Calu3 (cell line): ENCODE measurements at places on chromosomes 13 and 19. TPM values are rescaled to one million over a fixed set of nuclear protein-coding genes. Genes with fewer than 3 reads are reported as not detected.

The GPC5 gene
- total RNA-seq, result not detected in 2 replicates

The OR10H1 gene
- 4.4 and 4.9 TPM in 2 replicates for total RNA-seq

DNA sequence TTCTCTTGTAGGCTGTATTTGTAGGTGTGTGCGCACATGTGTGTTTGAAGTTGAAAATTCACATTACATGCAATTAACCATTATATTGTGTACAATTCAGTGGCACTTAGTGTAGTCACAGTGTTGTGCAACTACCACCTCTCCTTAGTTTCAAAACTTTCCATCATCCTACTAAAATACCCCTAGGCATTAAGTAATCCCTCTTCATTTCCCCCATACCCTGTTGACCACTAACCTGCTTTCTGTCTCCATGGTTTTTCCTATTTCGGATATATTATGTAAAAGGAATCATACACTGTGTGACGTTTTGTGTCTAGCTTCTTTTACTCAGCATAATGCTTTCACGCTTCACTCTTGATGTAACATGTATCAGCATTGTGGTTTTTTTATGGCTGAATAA, 16.1 kb downstream of the LSM14A start:
- H3K4me3 ChIP-seq, result no peak overlapping the region
- no peaks in the 10 kb centered on the region for H3K36me3 ChIP-seq
- no peak overlapping the region for H3K27ac ChIP-seq
- H3K27me3 ChIP-seq, result no peaks in the 10 kb centered on the region
- no peak for DNase-seq

DNA sequence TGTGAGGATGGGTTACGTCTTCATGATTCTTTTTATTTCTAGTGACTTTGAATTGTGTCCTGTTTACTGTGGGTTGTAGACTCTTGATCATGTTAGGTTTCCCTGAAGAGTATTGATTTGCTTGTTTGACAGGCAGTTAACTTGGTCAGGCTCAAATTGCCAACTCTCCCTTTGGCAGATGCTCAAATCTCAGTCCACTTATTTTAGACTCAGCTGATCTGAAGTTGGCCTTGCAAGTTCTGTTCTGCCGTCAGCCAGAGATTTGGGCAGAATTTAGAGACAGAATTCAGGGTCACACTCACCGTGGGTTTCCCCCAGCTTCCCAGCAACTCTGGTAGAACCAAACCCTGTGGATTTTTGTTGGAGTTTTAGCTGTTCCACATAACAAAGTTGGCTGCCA, 71.6 kb upstream of the TEX29 start:
- no peak for DNase-seq
- H3K27ac ChIP-seq, result no peak overlapping the region
- no peak overlapping the region for H3K4me3 ChIP-seq
- peaks cover 15% of the 10 kb centered on the region for H3K36me3 ChIP-seq
- H3K27me3 ChIP-seq, result no peaks in the 10 kb centered on the region
- no peaks in the 10 kb centered on the region for H3K4me1 ChIP-seq

DNA sequence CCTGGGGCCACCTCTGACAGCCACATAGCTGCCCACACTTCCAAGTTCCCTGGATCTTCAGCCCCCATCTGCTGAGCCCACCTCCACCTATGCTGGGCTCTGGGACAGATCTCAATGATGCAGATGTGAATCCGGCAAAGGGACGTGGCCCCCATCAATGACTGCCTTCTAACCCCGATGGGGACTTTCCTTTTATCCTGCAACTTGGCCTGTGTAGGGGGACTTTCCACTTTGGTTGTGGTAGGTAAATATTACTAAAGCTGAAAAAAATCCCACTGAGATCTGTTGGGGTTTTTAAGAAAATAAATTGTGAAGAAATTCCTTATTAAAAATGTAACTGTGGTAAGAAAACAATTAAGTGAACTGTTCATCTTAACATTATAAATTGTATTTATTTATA, 20.8 kb upstream of the ASPDH start:
- peaks cover 50% of the 10 kb centered on the region for H3K27me3 ChIP-seq
- no peak overlapping the region for H3K4me3 ChIP-seq
- H3K27ac ChIP-seq, result no peak overlapping the region
- H3K36me3 ChIP-seq, result peaks cover 5% of the 10 kb centered on the region
- no peaks in the 10 kb centered on the region for H3K4me1 ChIP-seq
